ENCODE measurements at places on chromosomes 7 and 10.

- DNase-seq = no peak
Measured at GRCh38 chr7:41428381-41428780, 274.5 kb downstream of the INHBA start.

GRCh38 chr10:128571745-128572144, 445.5 kb upstream of the MKI67 start:
- DNase-seq = no peak

DNA sequence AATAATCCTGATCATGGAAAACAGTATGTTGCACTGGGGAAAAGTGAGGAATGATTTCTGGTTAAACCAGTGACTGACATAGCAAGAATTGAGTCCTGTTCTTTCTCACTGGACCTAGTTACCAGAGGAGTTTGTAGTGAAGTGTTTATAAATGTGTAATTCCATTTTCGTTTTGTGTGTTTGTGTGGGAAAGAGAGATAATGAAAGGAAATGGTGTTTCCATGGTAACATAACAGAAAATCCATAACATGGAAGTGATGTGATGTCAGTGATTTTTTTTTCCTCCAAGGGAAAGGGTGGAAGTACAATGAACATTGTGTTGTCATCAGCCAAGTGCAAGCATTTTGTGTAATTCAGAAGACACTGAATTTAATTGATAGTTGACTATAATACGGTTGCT, 283.9 kb downstream of the PLXDC2 start:
- DNase-seq = no peak

GRCh38 chr10:58661336-58661735, 148.7 kb downstream of the BICC1 start:
- DNase-seq = no peak

- DNase-seq = no peak
Measured at GRCh38 chr7:38855386-38855785, 53.6 kb downstream of the VPS41 start.

DNA sequence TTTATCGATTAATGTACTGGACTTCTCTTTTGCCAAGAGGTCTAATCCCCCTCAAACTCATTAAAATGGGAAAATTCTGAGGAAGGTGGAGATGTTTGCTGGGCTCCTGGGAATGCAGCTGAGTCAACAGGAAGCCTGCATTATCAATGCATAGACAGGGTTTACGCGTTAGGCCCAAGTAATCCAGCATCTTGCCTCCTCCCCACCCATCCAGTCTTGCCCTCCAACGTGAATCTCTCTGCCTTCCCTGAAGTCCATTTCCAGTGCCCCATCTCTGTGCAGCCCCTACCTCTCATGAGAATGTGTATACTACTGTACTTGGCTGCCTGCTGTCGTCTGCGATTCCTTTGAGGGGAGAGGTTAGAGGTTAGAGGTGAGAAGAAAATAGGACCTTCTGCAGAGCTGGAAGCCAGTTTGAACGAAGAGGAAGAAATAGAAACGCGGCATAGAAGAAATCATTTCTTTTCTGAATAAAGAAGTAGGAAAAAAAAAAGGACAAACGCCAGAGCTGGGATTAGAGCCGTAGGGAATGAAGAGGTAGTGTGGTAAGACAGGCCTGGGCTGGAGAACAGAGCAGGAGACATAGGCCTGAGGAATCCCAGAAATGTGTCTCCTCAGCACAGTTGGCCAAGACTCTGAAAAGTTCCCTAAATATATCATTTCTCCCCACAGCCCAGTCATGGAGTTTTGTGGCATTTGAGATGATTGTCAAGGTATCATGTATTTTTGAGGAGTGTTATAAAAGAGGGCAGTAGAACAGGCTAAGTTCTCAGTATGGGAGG, 75.6 kb downstream of the MYOF start:
- DNase-seq = no peak

DNA sequence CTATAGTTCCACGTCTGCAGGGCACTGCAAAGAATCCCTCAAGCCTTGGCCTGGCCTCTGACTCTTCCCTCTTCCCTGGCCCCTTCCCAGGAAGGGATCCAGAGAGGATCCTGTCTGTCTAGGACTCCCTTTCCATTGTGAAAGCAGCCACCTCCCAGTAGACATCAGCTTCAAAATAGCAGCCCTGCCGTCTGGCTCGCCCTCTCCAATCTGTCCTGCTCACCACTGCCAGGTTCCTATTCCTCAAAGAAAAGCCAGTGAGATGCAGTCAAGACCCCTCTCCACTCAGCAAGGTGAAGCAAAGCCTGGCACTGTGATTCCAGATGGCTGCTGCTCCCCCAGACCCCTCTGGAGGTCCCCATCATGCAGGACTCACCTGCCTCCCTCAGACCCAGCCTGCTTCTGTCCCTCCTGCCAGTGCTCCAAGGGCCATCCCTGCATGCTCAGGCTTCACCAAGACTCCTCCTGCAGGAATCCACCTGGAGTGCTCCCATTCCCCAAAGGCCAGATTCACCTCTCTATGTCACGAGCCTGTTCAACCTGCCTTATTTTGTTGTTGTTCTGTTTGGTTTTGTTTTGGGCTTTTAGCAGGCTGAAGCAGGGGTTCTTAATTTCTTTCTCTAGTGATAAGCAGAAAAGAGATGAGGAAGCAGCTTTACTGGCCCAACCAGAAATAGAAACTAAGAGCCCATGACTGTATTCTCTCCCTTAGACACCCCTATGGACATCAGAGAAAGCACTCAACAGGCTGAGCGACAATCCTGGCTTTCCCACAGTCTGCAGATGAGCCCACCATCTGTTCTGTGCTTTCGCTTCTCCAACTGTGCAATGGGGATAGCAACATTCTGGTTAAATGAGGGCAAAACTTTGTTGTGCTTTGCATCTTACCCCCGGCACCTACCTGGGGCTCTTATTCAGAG, 305.1 kb downstream of the GRID1 start:
- DNase-seq = no peak

- no peak for DNase-seq
Measured at GRCh38 chr7:135463908-135464307, 46.0 kb downstream of the CNOT4 start.

GRCh38 chr10:47402641-47403301, 18.7 kb upstream of the ZNF488 start:
- no peak for DNase-seq

GRCh38 chr7:94115316-94115715, 111.2 kb upstream of the BET1 start:
- no peak for DNase-seq

GRCh38 chr10:1048732-1049424, at the start of gene IDI1:
TSS of gene IDI1 (minus strand) at chr10:1049119. CDS start at chr10:1049003, 116 bp downstream.
- peak; percentile 99 for DNase-seq

- no peak for DNase-seq
Measured at GRCh38 chr10:129624526-129624925, 157.5 kb downstream of the MGMT start.

DNA sequence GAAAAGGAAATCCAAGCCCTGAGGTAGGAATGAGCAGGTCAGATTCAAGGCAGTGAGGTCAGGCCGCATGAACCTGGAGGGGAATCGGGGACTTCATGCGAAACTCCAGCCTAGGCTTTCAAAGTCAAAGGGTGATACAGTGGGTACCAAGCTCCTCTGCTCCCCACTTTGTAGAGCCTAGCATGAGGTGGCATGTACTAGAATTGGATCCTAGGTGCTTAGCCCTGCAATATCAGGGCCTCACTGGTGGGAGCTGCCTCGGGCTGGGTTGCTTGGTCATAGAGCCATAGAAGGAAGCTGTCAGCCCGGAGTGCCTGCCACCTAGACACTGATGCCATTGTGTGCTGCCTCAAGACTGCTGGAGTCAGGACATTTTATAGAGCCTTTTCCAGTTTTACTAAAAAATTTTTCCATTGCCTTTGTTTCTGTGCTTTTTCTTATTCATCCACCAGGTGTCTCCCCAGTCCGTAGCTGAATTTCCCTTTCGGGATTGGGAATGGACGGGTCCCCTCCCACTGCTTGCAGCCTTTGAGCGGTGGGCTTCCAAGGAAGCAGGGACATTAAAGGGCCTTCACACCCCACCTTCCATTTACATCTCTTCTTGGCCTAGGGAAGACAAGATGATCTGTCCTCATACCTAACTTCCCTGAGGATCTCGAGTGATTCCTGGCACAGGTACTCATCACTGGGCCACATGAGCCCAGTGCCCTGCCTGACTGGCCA, 5.5 kb upstream of the LZTS2 start:
- DNase-seq = no peak

- no peak for DNase-seq
Measured at GRCh38 chr7:19117870-19118608, 603 bp upstream of the TWIST1 start.

- DNase-seq = no peak
Measured at GRCh38 chr7:99409806-99410205, 1.0 kb downstream of the BUD31 start.

- DNase-seq = no peak
Measured at GRCh38 chr10:132632091-132632561, 94.5 kb downstream of the INPP5A start.

GRCh38 chr7:150448789-150449147, 1.7 kb upstream of the GIMAP8 start:
- DNase-seq = peak; percentile 94
